GM23248 (cell line): ENCODE measurements at places on chromosomes 6 and 20. TPM values are rescaled to one million over a fixed set of nuclear protein-coding genes. Genes with fewer than 3 reads are reported as not detected.
A peak's percentile ranks its signal among the peaks of the same experiment; 100 is the strongest.

DNA sequence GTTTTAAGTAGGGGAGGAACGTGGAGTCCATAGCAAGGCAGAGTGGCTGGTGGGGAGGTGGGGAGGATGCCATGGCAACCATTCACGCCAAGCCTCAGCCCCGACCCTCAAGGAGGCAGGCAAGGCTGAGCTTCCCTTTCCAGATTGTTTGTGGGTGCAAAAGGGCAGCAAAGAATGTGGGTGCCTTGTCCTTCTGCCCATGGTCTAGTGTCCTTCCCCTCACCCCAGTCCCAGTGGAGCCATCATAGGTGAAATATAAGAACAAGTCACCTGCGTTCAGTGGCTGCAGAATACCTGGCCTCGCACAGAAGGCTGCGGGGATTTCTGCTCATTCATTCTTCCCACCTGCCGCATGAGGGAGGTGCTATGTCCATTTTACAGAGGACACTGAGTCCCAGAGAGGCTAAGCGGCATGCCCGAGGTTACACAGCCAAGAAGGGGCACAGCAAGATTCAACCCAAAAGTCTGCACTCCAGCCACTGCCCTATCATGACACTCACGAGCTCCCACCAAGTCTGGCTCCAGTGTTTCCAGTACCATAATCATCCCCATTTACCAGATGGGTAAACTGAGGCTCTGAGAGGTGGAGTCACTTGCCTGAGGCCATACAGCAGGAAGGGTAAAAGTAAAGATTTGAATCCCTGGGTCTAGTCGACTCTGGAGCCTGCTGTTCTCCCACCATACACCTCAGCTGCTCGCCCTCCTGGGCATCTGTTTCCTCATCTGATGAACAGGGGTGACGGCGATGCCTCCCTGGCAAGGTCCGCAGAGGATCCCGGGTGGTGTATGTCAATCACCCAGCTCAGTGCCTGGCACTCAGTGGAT is 100.8 kb downstream of the CEBPB start:
- DNase-seq: no peak

DNA sequence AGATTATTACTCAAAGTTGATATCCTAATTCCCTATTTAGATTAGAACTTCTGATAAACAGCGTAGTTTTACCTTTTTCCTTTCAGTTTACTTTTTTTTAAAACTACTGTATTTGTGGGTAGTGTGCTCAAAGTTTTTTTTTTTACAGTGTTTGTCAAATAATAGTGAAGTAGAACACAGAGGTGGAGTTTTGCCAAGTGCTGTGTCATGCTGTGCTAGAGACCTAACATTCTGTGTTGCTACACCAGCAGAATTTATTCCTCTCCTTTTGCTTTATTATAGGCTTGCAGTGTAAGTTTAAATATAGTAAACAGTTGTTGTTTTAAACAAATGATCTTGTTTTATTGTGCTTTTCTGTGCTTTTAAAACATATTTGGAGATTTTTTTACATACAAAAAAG is 125.4 kb downstream of the HIVEP1 start:
- DNase-seq: peak; percentile 86

DNA sequence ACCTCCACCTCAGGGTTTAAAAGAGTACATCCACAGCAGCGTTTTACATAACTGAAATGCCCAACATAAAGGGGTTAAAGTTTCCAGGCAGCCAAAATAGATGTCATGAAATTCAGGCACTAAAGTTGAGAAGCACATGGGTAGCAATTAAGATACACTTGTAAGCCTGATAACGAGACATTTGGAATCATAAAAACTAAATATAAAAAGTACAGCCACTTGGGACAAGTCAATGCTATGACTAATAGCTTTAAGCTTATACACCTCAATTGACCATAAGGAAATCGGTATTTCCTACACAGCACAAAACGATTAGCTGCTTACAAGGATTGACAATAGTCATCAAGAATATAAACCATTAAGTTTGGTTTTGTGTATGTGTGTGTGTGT is 11.8 kb downstream of the LOC128125822 start:
- no peak for DNase-seq

- DNase-seq: peak; percentile 57
These were observed 12.3 kb downstream of the MAP3K7 start for GRCh38 chr6:90574610-90575009.

SNRPB gene
- 234 and 280 TPM in 2 replicates for total RNA-seq
